ENCODE measurements at places on chromosomes 7 and 10. TPM values are rescaled to one million over a fixed set of nuclear protein-coding genes. Genes with fewer than 3 reads are reported as not detected.

DNA sequence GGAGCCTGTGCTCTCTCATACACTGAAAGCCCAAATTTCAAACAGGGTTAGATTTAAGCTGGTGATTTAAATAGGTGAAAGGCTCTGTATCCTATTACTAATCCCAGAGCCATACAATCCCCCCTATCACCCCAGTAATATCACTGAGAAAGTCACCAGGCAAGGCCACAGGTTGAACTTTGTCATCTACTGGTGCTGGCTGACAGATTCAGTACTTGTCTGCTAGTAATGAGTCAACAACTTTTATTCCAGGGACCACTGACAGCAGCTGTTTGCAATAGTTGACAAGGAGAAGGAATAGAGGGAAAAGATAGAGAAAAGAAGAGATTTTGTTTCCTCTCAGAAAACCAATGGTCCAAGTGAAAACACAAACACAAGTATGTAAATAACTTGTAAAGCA, 10.4 kb downstream of the ASB15 start:
- DNase-seq: no peak

DNA sequence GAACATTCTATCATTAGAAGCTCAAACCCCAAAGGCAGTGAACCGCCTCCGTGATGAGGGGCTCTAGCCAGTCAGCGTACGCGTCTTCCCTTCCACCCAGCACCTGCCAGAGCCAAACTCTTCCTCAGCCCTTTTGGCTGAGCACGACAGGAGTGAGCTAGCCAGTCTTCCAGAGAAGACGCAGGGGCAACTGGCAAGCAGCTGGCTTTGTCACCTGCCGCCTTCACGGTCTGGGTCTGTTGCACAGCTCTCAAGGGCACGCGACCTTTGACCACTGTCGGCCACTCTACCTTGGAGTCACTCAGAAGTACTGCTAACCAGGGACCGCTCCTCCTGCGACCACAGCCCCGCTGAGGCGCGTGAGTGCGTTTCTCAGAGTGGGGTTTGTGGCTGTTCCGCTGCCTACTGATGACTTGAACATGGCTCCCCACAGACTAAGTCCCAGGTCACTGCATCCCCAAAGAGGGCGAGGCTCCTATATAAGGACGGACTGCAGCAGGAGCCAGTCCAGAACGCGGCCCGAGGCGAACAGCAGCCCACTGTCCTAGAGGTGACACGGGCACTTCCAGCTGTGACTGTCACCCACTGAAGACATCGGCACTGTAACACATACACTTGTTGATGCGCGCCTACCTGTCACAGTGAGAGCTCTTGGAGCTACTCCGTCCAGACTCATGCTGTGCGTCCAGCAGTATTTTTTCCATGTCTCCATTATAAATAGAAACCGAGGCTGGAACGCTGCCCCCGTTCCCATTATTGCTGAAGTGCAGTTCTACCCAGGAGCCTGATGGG, 8.4 kb downstream of the BNIP3 start:
- no peak for DNase-seq

- DNase-seq: no peak
Measured at GRCh38 chr7:55240418-55241142, 124.6 kb upstream of the LANCL2 start.

DNA sequence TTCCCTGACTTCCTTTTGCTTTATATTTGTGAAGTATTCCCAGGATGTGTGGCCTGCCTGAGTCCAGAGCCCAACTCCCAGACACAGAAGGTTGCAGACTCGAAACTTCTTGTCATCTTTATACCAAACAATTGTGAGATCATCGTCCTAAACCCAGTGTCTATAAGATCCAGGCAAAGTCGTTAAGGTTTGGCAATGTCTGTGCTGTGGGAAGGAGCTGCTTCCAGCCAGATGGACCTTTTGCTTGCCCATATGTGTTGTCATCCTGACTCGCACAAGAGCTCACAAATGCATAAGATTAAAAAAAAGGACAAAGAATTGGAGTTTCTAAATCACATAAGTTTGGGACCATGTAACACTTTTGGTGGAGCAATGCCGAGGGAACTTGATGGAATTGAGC, 37.0 kb downstream of the WNT2 start:
- DNase-seq: no peak

DNA sequence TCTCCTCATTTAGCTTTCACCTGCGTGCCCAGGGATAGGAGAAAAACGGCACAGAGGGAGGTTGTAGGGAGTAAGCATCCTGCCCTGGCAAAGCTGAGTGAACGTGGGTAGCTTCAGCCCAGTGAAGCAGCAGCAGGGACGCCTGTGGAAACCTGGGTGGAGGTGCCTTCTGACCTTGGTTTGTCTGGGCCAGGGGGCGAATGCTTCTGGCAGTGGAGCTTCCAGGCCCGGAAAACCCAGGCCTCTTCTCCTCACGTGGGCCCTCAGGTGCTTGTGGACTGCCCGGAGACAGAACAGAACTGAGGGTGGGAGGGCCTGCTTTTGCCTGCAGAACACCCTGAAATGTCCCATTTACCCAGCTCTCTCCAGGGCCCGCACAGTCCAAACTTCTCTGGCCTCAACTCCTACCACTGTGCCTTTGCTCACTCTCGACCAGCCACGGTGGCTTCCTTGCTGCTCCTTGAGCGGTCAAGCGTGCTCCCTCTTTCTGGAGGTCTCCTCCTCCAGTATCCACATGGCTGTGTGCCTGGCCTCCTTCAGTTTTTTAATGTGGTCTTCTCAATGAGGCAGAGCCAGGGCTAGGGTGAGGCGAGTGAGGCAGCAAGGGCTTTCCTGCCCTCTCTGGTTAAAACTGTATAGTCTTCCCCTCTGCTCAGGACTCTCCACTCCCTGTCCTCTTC, 62.4 kb downstream of the TMEM209 start:
- DNase-seq: no peak

DNA sequence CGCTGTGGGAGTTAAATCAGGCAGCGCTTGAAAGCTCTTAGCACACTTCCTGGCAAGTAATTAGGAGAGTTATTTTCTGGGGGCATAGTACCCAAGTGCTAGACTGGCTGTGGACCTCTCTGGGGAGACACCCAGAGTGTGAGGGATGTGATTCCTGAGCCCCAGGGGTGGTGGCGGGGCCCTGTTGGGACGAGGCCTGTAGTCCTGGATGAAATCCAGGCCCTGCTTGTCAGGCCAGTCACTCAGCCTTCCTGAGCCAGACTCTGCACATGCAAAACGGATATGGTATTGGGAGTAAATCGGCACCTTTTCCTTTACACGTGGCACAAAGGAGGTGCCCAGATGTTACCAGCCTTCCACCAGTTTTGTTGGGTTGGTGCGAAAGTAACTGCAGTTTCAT, 31.2 kb downstream of the TRRAP start:
- DNase-seq: no peak

- no peak for DNase-seq
Measured at GRCh38 chr7:38312821-38313220, 39.4 kb upstream of the TARP start.

DNA sequence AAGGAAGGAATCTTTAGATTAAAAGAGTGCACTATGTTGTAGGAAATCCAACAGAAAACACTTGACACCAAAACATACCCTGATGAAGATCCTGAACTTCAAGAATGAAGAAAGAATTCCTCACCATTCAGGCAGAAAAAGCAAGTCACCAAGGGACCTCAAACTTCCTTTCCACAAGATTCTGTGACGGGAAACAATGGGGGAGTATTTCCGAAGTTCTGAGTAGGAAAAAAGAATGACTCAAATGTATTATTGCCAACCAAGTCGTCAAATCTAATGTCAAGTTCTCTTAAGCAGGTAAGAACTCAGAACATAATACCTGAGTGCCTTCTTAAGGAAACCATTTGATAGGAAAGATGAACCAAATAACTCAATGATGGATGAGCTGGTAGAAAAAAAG, 44.7 kb upstream of the MTURN start:
- no peak for DNase-seq

DNA sequence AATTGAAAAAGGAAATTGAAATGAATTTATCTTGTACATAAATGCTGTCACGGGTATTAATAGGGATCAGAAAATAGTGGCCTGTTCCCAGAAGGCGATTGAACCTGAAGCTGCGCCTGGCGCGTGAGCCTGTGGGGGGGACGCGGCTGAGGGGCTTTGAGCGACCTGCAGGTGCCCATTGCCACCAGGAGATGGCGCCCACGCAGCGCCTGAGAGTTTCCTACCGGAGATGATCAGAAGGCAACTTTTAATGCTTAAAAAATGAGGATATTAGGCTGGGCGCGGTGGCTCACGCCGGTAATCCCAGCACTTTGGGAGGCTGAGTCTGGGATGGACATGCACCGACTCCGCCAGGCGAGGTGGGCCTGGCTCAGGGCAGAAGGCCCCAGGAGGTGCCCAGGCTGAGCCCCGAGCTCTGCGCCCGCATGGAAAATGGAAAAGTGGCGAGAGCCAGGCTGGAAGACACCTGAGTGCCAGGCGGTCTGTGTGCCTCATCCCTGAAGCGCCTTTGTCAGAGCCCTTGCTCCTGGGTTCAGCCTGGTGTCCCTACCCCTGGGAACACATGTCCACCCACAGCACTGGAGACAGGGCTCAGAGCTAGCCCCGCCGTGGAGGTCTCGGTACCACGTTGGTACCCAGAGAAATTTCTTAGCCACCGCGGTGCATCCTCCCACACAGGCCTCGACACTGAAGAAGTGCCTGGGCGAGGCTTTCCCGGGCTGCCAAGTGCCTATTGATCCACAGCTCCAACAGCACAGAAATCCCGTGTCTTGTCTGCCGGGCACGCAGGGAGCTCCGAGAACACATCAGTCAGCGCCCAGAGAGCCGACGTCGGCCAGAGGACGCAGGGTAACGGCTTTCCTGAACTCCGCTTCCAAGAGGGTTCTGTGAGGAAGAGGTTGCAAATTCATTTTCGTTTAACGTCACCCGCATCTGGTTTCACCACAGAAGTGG, 117.4 kb downstream of the INPP5A start:
- no peak for DNase-seq

- peak; percentile 62 for DNase-seq
Measured at GRCh38 chr7:18552943-18553604, 57.5 kb downstream of the HDAC9 start.

DNA sequence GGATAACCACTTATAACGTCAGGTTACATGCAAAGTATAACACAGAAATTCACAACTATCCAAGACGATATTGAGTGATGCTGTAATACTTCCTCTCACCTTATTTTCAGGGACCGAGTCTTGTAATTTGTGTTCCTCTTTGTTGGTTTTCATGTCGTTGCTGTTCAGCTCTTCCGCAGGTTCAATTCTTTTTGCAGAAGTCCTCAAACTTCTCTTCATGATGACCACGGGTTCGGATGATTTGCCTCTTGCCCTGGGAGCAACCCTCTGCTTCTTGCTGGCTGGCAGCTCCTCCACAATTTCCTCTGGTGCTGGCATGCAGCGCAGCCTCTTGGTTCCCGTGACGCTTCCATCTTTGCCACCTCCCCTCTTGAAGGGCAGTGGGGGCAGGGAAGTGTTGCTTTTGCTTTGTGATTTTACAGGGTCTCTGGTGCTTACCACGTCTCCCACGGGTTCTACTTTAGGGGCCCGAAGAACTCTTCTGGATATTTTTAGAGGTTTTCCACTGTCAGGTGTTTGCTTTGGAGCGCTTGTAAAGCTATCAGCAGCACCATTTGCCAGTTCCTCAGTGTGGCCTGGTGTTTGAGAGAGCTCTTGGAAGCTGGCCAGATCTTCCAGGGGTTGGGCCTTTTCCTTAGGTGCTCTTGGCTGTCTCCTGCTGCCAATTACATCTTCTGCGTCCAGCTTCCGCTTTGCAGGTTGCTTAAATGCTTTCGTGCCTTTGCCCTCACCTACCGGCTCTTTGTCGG, 23.6 kb downstream of the MKI67 start:
- no peak for DNase-seq

- peak; percentile 59 for DNase-seq
Measured at GRCh38 chr10:22988581-22989360, 60.9 kb downstream of the ARMC3 start.

GRCh38 chr10:44295644-44296241, 89.2 kb downstream of the CXCL12 start:
- no peak for DNase-seq

DNA sequence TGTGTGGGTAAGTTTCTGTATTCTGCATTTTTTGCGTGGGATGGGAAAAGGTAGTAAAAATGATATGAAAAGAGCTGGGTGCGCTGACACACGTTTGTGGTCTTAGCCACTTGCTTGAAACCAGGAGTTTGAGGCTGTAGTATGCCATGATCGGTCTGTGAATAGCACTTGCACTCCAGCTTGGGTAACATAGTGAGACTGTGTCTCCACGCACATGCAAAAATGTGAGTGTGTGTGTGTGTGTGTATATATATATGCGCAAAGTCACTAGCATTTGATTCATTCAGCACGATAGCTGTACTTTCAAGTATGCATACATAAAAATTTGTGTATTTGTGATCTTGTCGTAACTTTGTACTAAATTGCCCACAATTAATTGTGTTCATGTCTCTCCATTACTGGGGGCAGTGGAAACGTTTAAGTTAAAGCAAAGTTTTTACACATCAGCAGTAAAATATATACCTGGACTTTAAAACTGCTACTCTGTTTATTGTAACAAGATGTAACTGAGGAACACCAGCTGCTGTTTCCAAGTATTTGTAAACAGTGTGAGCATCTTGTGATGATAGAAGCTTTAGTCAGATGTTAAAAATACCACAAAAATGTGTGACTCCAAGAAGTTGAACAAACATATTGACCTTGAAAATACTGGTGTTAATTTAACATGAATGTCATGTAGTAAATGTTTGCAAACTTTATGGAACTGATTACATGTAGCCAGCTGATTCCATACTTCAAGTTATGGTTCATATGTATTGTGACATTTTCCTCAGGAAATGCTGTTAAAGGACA, 1.6 kb downstream of the ZRANB1 start:
- peak; percentile 25 for DNase-seq

DNA sequence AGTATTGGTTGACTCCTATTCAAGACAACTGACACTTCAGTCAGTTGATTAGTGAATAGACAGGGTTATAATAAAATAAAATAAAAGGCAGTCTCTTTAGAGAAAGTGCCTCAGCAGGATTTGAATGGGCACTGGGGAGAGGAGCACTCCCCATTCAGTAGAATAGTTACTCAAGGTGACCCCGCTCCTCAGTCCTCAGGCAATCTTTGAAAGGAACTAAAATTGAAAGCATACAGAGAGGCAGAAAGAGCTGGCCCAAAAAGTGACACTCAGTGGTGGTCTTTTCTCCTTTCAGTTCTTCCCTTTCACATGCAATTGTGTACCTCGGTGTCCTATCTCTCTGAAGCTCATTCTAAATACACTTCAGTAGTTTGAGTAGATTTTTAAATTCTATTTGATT, 47.4 kb upstream of the MACC1 start:
- DNase-seq: no peak

- no peak for DNase-seq
Measured at GRCh38 chr7:25830215-25830614, 321.8 kb upstream of the NFE2L3 start.

ZNF853 gene
- 5.4 TPM for total RNA-seq

GRM3 gene
- total RNA-seq: not detected

CUBN gene
- total RNA-seq: 0.60 TPM

OR13A1 gene
- not detected for total RNA-seq

GOLGA7B gene
- 1.2 TPM for total RNA-seq

STX1A gene
- total RNA-seq: 18.6 TPM

FBH1 gene
- total RNA-seq: 79.0 TPM

COA1 gene
- 87.5 TPM for total RNA-seq

All from A172 (cell line).